ENCODE measurements at places on chromosomes 5 and 9.

GRCh38 chr9:128637656-128638055 is 19.0 kb downstream of the DYNC2I2 start:
- no peak for DNase-seq

DNA sequence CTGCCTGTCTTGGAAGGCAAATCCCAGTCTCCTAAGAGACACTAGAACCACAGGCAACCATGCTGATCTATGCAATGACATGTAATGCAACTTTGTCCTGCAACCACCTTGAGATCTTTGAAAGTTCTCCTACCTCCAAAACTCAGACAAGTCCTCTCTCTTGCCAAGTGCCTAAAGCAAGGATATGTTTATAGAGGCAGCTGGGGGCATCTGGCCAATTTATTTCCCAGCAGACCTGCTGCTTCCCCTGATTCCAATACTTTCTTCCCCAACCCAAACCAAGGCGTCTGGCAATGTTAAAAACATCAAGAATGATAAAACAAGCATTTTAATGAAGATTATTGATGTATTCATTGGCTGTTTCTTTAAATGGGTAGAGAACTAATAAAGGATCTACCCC is 138.4 kb downstream of the DOCK8 start:
- DNase-seq, result no peak

DNA sequence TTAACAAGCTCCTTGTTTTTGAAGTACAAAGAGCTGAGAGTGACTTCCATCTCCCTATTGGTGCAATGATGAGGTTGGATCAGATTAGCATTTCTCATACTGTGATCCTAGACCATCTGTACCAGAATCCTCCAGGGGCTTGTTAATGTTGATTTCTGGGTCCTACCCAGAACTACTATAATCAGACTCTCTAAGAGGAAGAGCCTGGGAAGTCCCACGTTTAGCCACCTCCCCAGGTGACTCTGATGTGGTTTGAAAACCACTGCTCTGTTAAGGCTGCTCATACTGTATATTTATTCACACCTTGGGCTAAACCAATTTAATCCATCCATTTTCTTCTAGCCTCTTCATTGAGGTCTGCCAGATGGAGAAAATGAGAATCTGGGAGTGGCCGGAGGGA is 49.6 kb upstream of the SMIM32 start:
- DNase-seq, result no peak

GRCh38 chr9:69675563-69675962 is 3.4 kb upstream of the APBA1 start:
- DNase-seq, result no peak

DNA sequence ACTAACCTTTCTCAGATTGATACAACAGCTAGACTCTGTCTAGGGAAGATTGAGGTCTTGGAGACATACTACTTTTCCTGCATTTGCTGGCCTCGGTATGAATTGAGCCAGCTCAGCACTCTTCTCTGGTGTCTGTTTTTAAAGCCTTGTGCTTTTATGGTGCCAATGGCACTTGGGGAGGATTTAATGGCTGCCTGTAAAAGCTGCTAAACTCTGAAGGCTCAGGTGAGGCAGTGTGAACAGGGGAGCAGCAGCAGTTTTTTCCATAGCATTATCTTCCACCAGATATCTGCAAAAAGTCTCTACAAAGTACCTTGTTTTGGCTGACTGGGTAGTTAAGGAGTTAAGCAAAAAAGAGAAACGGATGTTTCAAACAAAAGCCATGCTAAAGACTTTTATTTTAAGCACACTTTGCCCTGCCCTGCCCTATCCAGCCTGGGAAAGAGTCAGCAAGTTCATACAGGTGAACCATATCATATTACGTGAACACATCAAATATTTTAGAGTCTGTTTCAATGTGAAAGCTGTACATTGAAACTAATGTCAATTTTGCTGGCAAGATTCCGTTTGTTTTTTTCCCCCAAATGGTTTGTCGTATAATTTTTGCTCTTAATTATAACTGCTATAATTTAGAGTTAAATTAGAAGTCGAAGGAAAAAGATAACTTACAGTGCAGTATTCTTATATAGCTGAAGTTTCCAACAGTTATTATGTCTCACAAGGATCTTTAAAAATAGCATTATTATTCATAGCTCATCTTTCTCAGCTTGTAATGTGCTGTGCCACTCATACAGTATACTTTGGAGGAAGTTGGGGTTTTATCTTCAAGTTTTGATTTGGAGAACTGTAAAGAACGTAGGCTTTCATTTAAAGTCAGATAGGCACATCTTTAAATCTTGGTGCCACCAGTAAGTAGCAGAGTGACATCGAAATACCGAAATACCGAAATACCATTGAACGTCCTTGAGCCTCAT is 424.1 kb upstream of the CD180 start:
- DNase-seq, result no peak

- DNase-seq, result no peak
These were observed 63.1 kb downstream of the MTMR12 start for GRCh38 chr5:32249668-32250067.

DNA sequence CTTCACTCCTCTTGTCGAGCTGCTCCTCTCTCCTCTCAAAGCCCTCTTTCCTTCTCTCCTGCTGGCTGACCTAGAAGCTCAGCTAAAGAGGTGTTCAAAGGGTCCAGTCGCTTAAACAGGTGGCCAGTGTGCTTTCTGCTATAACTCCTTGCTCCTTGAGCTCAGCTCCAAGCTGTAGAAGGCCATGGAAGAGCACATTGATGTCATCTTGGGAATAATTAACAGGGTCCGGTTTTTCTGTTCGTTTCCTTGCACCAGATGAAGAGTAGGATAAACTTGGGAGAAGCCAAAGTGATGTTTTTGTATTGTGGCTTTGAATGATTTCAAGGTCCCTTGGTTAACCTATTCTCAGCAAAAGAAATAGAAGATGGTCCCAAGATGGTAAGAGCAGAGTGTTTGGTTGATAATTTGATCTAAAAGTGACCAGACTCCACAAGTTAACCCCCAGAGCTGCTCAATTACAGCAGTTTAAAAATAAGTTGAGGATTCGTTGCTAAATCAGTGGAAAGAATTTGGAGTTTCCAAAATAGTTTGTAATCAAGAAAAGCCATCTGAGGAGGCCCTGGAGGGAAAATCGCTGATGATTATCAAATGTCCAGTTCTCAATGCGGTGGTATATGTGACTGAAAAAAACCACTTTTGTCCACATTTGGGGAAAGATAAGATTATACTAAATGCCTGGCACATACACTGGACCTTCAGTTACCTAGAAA is 148.1 kb downstream of the DOCK8 start:
- DNase-seq, result no peak

DNA sequence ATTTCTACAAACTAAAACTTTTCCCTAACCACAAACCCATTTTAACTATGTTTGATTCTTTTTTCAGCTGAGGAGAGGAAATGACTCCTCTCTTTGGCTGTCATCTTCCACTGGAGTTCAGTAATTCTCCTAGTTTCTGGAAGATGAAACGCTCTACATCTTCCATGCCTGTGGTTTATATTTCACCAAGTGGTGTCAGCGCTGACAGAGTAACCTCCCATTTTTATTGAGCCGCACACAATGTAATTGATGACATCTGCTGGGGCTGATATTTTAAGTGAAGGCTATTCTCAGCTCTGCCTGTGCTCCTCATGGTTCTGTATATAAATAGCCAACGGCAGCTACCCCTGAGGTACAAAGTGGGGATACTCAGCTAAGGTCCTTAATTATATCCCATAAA is 234.6 kb downstream of the SPOCK1 start:
- DNase-seq, result no peak

GRCh38 chr9:96333958-96334357 is 32.0 kb upstream of the HSD17B3 start:
- DNase-seq, result no peak

DNA sequence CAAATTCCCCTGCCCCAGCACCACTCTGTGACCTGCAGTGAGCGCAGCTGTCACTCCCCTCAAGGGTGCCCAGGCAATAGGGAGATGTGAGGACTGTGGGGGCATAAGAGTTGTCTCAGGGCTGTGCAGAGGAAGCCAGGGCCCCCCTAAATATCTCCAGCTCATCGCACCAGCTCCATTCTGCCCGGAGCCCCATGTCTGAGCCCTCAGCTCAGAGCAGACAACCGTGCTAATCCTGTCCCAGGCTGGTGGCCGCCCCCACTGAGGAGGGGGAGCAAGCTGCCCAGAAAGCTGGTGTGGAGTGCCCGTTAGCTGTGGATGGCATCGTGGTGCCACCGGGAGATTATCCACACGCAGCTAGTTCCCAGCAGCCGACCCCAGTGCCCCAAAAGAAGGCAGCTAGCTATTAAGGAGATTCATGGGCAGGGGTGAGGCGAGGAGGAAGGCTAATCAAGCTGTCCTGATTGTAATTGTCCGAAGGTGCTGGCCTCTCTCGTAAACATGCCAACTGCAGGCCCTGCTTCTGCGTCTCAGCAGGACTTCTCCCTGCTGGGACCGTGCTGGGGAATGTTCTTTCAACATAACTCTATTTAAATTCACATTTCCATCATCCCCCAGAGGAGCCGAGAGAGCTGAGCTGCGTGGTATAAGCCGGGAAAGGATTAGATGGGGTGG is 17.0 kb upstream of the FIBCD1 start:
- DNase-seq, result no peak

DNA sequence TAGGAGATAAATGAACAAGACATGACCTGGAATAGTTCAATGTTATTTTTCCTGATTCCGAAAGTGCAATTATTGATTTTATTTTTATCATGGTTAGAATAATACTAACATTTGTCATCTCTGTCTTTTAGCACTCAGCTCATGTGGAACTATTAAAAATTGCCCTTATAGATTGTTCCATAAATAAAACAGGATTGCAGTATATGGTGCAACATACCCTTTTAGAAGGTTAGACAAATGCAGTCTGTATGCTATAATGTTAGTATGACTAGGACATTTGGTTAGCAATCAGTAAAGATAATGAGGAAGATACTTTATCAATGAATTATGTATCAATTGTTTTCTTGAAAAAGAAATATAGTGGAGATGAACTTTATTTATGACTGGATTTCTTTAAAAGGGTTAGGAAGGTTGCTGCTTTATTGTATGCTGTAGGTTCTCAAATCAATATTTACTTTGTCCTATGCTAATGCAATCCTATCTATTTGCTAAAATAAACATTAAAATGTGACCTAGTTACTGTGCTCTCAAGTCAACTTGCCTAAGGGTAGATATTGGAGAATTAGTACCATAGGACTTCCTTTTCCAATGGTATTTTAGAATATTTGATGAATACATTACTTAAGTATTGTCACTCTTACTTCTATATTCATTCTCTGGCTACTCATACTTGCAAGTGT is 348.9 kb upstream of the ISL1 start:
- DNase-seq, result no peak

DNA sequence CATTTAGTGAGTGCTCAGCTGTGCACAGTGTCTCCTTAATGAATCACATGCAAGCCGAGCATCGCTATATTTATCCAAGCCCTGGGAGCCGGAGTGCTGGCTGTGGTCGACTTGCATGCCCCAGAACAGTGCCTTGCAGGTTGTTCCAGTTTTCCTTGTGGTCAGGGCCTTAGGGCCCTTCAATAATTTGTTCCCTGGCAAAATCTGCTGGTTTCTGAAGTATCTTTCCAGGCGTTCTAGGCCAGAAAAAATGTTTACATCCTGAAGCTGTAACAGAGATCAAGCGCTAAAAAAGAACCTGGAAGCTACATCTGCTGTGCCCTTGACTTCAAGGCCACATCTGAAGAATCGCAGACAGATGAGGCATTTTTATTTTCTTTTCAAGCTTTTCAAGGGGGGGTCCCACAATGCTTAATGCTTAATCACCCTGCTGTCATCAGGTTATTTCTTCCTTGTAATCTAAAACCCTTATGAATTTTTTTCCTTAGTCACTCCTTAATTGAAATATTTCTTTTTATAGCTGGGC is 105.8 kb downstream of the DOCK2 start:
- no peak for DNase-seq

DNA sequence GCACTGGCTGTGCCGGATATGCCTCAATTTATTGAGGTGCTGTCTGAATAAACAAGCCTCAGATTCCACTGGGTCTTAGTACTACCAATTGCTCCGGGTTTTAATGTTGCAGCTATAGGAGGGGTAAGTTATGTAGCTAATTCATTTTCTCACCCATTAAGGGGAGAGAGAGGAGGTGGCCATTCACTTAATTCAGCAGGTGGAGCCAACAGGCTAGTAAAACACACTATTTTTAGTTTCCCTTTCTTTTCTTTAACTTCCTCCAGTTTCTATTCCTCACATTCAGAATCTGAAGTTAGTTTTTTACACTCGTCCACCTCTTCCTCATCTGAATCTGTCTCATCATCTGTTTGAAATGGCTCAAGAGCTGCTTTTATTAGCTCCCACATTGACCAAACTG is 105.6 kb upstream of the CDH10 start:
- no peak for DNase-seq

DNA sequence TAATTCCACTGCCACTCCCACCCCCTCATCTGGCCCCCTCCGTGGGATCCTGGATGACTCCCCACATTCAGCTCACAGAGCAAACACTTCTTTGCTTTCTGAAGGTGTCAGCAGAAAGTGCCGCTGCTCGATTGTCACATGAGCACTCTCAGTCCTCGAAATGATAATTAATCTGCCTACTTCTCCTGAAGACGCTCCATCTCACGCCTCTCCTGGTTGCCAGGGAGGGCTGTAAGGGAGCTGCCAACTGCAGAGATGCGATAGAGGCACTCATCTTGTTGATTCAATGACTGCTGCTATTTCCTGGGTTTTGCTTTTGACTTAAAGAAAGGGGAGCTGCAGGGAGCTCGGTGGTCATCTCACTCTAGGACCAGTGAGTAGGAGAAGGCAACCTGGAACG is 206.5 kb downstream of the DAB2IP start:
- DNase-seq, result no peak

- DNase-seq, result no peak
These were observed 72.5 kb upstream of the GPR151 start for GRCh38 chr5:146588331-146589027.

DNA sequence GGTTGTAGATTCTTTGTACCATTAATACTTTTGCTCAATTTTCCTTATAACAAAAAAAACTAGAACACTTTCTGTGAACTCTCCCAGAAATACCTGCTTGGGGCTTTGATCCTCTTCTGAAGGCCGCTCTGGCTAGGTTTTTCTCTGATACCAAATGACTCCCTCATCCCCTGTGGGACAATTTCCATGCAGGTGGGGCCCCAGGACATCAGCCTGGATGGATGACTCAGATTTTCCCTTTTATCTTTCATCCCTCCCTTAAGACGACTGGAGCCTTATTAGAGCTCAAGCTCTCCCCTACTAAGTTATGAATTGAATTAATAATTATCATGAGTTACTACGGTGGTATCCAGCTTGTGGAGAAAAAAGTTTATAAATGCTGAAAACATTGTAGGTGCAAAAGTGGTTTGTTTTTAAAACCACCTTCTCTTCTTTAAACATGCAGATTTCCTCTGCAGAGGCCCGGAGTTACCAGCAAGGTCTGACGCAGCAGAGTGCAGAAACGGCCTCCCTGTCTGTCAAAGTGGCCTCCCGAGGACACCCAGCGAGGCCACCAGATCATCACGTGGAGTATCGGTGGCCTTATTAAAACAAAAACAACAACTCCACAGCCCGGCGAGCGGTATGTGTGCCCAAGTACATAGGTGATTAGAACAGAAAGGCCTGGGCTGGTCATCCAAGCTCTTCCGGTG is 50.8 kb upstream of the IRX4 start:
- no peak for DNase-seq

- no peak for DNase-seq
These were observed 128.7 kb downstream of the NIPBL start for GRCh38 chr5:37005252-37005651.

GRCh38 chr5:132214491-132214890 is 13.2 kb downstream of the P4HA2 start:
- DNase-seq, result no peak

Measured in AML-193 (cell line).